DMS79 (cell line): ENCODE measurements at places on chromosomes 12 and 14.

GRCh38 chr12:124881123-124881522 lies 17.5 kb upstream of the SCARB1 start:
- DNase-seq: no peak

DNA sequence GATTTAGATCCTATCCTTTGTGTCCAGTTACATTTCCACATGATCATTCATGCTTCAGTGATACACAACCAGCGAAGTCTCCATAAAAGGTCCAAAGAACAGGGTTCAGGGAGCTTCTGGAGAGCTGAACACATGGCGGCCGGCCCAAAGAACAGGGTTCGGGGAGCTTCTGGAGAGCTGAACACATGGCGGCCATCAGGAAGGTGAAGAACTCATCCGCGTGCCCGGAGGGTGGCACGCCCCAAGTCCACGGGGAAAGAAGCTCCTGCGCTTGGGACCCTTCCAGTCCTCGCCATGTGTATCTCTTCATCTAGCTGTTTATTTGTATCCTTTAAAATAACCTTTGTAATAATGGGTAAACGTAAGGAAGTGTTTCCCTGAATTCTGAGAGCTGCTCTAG lies 91.9 kb upstream of the FLRT2 start:
- DNase-seq: no peak

DNA sequence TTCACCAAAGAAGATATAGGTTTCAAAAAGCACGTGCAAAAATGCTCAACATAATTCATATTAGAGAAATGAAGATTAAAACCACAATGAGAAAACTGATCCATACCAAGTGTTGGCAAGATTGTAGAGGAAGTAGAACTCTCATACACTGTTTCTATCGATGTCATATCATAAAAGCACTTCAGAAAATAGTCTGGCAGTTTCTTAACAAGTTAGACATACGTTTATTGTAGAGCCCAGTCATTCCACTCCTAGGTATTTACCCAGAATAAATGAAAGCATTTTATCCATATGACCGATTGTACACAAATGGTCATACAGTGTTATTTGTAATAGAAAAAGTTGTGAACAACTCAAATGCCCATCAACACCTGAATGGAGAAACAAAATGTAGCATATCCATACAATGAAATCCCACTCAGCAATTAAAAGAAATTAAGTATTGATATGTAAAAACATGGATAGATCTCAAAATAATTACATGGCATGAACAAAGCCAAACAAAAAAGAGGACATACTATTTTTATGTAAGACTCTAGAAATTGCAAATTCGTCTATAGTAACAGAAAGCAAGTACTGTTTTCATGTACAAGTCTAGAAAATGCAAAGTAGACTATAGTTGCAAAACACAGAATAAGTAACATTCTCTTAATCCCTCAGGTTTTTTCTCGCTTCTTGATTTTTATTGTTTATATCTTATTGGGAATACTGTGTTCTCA lies 41.0 kb downstream of the USP15 start:
- DNase-seq: no peak

GRCh38 chr12:128910629-128911028 lies 57.4 kb downstream of the GLT1D1 start:
- DNase-seq: no peak

DNA sequence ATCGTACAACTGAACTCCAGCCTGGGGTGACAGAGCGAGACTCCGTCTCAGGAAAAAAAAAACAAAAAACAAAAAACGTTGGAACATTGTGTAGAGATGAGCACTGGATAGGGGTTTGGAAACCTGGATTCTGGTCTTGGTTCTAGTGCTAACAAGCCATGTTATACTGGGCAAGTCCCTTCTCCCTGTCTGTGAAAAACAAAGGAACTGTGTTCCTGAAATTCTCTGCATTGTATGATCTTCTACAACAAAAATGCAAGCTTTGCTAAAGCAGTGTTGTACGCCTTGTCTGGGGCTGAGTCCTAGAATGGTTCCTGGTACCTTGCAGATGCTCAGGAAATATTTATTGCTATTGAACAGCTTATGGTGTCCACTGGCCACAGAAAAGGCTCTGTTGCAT lies 13.4 kb downstream of the GPRC5D start:
- DNase-seq: no peak
